ENCODE measurements at places on chromosomes 1 and 21. TPM values are rescaled to one million over a fixed set of nuclear protein-coding genes. Genes with fewer than 3 reads are reported as not detected.

- DNase-seq = no peak
Measured at GRCh38 chr21:37642493-37642892, 273.8 kb downstream of the KCNJ6 start.

Gene ARMH1
- 6.4 TPM for total RNA-seq

Gene TENT5C
- total RNA-seq = 19.3 TPM

Gene INKA2
- total RNA-seq = 7.2 TPM

GRCh38 chr1:116853680-116854402, 55.9 kb upstream of the PTGFRN start:
- peak; percentile 51 for DNase-seq

DNA sequence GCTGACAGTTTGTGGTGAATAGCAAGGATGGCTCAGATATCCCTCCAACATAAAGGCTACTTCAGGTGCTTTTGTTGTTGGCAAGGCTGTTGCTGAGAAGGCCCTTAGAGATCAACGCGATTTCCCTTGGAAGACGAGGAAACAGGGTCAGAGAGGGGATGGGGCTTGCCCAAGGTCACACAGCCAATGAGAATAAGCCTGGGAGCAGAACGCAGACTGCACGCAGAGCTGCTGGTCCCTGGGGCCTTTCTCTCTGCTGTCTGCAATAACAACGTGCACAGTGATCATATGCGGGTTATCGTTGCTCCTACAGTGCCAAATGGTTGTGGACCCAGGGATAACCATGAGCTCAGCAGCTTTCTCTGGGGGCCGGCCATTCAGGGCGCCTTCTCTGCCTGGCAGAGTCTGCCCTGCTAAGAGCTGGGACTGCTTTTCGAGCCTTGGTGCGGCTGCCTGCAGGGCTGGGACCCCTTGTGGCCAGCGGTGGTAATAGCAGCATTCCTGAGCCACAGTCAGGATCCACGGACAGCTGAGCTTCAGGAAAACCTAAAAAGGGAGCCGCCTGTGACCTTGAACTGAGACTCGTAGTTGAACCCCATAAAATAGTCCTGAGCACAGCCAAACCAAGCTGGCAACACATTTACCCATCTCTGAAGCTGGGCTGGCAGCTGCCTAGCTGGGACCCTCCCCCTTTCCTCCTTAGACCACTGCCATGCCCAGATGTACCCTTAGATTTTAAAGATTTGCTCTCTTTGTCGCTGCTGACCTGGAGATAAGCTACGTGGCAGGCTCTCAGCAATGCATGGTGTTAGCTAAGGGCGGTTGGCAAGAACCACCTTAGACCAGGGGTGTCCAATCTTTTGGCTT, 39.8 kb downstream of the HTR6 start:
- peak; percentile 75 for DNase-seq

- no peak for DNase-seq
Measured at GRCh38 chr1:97581614-97582051, 339.2 kb downstream of the DPYD start.

- DNase-seq = peak; percentile 54
Measured at GRCh38 chr1:161970633-161971032, 53.0 kb downstream of the OLFML2B start.

GRCh38 chr1:94951046-94951445, 24.1 kb upstream of the CNN3 start:
- DNase-seq = no peak

DNA sequence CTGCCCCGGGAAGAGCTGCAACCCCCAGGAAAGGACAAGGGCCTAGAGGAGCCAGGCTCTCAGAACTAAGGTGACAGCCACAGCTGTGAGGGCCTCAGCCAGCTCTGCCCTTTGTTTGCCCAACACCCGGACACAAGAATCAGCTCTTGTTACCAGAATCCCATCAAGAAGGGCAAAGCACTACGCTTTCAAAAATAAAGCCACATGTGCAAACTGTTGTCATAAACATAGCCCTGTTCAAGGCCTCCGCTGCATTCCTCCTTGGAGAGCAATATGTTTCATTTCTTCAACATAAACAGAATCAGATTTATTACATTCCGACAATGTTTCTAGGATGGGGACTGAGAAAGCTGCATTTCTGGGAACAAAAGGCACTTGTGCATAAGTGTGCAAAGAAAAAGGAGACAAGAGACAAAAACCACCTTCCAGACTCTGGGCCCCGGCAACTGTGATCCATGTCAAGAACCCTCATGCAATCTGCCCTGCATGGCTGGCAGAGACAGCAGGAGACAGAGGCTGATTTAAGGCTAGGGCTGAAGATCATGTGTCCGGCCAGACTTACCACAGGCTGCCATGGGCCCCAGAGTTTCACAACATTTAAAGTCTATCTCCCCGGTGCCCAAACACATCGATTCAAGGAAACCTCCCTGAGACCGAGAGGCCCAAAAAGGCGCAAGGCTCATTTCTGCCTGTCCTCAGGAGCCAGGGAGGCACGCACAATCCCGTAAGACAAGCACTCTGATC, 71.0 kb downstream of the SSBP3 start:
- no peak for DNase-seq

Gene ZBTB8A
- total RNA-seq = 9.8 TPM
